ENCODE measurements at places on chromosomes 5 and 9.

DNA sequence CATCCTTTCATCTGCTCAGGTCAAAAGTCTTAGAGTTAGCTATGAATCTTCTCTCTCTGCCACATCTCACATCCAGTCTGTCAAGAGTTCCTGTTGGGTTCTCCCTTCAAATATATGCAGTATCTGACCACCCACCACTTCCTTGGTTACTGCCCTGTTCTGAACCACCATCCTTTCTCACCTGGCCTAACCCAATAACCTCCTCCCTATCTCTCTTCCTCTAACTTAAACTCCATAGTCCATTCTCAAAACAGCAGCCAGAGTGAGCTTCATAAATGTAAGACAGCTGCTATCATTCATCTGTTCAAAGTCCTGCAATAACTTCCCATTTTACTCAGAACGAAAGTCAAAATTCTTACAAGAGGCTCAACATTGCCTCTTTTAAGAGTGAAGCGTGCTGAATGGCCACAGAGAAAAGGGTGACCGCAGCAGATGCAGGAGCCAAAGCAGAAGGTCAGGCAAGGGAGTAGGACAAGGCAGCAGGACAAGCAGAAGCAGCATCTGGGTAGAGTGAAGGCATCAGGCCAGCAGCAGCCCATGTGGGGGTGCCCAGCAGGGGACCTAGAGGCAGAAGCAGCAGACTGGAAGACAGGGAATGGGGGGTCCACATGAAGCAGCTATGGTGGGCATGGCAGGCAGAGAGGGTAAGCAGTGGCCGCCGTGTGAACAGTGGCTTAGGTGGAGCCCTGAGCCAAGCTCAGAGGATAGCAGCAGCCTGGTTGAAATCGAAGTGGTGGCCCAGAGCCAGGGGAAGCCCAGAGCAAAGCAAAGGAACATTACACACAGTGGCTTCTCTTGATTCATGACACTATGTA is 39.3 kb upstream of the CDC42SE2 start:
- DNase-seq = no peak

DNA sequence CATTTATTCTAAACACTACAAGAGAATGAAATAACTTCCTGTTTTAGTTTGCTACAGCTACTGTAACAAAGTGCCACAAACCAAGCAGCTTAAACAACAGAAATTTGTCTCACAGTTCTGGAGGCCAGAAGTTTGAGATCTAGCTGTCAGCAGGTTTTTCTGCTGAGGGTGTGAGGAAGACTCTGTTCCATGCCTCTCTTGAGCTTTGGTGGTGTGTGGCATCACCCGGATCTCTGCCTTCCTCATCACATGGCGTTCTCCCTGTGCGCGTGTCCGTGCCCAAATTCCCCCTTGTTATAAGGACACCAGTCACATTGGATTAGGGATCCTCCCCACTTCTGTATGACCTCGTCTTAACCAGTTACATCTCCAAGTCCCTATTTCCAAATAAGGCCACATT is 97.7 kb downstream of the CFAP95 start:
- DNase-seq = no peak

DNA sequence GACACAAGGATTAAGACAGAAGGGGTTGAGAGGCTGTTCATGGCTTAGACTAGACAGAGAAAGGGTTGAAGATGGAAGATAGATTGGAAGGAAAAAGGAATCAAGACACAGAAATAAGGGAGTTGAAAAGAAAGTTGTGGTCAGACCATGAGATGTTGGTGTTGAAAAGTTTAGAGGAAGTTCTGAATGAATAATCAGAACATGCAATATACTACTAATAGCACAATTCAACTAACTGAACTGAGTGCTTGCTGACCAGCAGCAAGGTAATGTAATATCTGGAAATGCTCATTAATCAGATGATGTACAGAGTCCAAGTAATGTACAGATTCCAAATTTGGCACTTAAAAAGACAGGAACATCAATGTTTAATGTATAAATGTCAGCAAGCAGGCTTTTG is 10.6 kb upstream of the NNT start:
- no peak for DNase-seq

DNA sequence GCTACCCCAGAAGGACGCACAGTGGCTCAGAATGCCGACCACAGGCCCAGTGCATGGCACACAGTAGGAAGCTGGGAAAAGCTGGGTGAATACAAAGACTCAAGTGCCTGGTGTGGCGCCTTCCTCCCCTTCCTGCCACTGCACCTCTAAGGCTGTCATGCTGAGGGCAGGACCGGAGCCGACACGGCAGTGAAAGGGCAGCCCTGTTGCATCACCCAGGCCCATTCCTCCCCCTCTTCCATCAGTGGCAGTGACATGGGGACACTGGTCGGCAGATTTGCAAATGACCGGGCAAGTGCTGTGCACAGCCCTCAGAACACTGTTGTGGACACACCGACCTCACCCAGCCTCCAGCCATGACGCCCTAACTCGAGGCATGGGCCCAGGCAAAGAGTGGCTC is 84.0 kb downstream of the STK10 start:
- no peak for DNase-seq

DNA sequence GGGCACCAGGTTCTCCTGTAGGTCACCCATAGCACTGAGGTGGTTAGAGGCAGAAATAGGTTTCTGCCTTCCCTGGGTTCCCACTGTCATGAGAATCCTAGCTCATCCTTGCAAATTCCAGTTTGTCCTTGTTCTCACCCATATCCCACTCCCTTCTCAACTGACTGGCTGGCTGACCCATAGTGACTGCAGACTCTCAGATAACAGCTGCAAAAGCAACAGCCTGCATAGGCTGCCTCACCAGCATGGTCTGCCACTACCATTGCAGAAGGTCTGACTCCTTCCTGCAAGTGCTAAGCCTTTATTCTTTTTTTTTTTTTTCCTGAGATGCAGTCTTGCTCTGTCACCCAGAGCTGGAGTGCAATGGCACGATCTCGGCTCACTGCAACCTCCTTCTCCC is 194.0 kb downstream of the SEMA6A start:
- DNase-seq = no peak

- DNase-seq = no peak
These were observed 284.5 kb downstream of the MAT2B start for GRCh38 chr5:163789870-163790269.

- no peak for DNase-seq
These were observed 53.9 kb downstream of the PAM start for GRCh38 chr5:102809033-102809432.

- no peak for DNase-seq
These were observed 11.5 kb downstream of the STKLD1 start for GRCh38 chr9:133387680-133388079.

DNA sequence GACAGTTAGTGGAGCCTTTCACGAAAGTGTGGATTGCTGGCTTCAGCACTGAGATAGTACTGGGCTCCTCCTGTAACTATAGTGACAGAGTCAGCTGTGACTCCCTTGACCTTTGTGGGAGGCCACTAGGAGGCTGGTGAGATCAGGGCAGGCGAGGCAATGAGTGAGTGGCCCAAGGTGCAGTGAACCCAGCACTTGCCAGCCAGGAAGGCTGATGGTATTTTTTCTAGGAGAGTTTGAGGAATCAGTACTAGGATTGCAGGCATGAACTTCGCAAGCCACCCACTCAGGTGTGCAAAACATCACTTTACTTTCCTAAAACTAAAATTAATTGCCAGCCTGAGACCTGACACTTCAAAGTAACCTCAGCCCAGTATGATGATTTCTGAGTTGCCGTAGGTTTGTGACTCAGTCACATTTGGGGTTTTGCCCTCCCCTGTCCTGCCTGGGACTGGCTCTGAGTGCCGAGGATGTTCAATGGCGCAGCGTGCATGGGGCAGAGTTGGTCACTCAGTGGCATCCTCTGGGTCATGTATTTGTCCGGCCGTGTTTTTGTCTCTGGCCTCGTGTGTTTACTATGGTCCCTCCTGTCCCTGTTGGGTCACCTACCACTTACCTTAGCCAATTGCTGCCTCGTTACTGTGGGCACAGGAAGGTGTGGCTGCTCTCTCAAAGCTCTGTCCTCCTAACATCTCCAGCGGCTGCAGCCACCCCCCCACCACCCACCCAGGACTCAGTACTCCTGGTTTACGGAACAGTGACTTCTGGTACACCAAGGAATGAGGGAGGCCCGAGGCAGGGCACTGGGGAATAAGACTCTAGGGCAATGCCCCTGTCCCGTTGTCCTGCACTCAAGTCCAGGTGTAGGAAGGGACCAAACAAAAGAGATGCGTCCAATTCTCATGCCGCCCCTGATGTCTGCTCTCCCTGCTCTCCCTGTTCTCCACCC is 67.2 kb downstream of the IL31RA start:
- no peak for DNase-seq

DNA sequence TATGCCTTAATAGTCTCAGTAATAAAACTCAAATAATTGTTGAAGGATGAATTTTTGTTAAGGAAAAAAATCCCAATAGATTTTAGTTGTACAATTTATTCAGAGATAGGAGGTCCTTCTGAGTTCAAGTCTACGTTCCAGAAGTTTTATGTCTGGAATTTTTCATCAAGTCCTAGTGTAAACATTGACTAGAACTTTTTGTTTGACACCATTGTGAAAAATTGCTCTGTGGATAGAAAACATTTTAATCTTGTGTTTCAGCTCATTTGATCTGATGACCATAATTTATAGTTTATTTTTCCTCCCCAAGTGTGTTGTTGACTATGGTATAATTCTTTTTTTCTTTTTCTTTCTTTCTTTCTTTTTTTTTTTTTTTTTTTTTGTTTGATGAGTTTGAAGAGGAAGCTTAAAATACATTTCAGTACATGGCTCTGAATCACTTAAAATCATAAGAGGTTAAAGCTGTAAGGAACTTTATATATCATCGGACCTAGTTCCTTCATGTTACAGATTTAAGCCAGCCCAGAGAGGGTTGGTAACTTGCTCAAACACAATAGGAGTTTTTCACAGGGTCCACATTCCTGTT is 20.7 kb downstream of the ITGA1 start:
- DNase-seq = no peak

DNA sequence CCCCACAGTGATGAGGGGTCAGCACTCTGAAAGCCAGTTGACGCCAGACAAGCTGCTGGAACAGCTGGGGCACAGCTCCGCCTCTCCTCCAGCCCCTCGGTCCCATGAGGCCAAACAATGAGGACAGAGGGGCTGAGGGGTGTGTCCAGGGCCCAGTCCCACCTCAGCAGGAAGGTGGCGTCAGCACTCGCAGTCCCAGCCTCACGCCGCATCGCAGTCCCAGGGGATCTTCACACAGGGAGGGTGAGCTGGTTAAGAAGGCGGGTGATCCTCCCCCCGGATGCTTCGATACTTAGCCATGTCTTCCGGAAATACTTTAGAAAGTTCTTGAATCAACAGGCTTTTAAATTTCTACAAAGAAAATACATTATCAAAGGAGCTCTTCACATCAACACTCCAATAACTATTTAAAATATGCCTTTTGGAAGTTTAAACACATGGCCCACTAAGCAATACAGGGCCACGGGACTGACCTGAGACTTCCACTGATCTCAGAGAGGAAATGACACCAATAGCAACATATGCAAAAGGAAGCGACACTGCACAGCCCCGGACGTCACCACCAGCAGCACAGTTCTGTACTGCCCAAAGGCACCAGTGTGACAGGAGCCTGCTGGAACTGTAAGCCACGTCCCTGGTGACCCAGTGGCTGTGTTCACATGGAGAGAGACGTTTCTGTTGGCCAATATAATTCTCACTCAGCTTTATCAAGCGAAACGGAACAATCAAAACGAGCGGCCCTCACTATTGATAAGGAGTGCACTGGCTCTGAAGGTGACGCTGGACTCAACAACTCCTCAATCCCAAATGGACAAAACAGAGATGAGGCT is 5.9 kb downstream of the MED10 start:
- DNase-seq = no peak

- no peak for DNase-seq
These were observed 99.5 kb downstream of the GCNT1 start for GRCh38 chr9:76558465-76558864.

DNA sequence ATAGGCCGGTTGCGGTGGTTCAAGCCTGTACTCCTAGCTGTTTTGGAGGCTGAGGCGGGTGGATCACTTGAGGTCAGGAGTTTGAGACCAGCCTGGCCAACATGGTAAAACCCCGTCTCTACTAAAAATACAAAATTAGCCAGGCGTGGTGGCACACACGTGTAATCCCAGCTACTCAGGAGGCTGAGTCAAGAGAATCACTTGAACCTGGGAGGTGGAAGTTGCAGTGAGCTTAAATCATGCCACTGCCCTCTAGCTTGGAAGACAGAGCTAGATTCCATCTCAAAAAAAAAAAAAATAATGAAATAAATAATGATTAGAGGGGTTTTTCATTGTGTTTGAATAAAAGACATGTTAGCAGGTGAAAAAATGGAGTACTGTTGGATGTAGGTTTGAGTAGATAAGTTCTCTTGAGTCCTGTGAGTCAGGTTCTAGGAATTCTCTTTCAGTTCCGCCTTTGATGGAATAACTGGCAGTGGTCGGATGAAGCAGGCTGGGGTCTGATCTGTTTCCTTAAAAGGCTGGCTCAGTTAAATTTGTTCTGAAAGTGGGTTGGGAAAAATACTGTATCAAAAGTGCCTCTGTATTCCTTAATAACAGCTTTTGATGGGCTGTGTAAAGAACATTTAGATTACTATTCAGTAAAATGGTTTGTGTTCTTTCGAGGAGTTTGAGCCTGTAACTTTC is 73.2 kb downstream of the AOPEP start:
- DNase-seq = no peak

DNA sequence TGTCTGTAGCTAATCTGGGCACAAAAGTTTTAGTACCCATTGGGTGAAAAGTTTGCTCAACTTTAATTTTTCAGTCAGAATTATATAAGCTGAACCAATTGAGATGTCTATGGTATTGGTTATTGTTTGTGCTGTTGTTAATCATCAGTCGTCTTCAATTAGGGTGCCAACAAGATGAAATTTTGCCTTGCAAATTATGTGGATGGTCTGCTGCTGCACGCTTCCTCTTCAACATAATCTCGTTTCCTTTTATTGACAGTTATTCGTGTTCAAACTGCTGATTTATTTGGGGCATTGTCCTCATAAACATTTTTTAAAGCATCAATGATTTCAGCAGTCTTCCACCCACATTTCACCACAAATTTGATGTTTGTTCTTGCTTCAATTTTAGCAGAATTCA is 194.0 kb downstream of the HTR1A start:
- no peak for DNase-seq

DNA sequence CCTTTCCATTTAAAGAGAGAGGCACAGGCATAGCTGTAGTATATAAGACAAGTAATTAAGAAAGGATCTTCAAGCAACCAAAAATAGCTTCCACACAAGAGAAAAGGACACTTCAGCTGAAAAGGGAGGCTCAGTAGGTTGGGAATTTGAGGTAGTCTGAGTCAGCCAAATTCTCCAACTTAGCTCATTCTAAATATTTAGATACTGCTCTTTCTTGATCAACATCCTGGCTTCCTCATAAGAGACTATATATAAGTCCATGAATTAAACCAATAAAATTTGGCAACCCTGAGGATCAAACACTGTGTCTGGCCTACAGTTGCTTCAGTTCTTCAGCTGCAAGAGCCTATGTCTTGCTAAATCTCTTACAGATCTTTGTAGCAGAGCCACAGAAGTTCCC is 17.8 kb downstream of the HINT1 start:
- no peak for DNase-seq
